Stimulated activated CD8-positive, alpha-beta memory T cell treated with anti-CD3 and anti-CD28 coated beads, Interleukin-7, amount 100 ng/mL, for 1 hour (primary cell): ENCODE measurements at places on chromosomes 12 and 14.

GRCh38 chr12:12158858-12159257 is 88.1 kb downstream of the BCL2L14 start:
- DNase-seq, result no peak

DNA sequence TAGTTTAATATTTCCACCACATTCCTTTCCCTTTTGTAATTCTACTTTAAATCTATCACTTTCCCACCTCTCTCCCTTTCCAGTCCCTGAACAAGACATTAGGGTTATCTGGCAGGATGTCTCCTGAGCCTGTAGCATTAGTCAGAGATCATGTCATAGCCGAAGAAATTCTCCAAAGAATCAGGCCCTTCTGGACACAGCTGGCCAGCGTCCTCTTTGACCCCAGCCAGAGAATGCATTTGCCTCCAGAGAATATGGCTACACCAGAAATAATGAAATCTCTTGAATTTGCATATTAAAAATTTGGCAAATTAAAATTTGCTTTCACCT is 56.7 kb downstream of the NTF3 start:
- DNase-seq, result no peak

DNA sequence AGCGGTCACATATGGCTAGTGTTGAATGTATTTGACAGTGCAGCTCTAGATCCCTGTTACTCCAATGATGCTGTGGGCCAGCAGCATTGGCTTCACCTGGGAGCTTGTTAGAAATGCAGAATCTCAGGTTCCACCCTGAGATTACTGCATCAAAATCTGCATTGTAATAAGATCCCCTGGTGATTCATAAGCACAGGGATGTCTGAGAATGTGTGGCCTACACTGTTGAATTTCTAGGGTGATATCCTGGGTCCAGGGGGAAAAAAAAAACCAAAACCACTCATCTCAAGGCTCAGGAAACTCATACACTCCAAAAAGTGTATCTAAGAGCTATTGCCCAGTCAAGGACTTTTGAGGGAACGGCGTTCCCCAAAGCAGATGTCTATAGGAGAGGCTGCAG is 196.8 kb downstream of the PPM1H start:
- DNase-seq, result no peak

DNA sequence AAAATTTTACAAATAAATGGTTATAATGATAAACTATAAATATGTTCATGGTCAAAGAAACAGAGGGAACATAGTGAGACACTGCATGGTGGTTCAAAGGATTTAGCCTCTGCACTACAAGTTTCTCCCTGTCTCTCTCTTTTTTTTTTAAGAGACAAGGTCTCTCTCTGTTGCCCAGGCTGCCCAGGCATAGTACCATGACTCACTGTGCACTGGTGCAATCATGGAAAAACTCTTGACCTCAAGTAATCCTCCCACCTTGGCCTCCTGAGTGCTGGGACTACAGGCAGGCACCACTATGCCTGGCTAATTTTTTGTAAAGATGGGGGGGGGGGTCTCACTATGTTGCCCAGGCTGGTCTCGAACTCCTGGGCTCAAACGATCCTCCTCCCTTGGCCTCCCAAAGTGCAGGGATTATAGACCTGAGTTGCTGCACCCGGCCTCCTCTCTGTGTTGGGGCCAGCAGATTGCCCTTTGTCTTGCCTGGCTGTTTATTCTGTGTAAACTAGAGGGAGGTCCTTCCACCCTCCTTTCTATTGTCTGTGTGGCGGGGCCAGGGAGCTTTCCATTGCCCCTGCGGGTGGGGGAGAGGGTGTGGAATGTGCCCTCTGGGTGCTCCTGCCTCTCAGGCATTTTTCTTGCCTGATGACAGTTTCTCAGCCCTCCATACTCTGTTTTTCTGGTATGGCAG is 22.1 kb downstream of the MTHFD1 start:
- DNase-seq, result no peak

DNA sequence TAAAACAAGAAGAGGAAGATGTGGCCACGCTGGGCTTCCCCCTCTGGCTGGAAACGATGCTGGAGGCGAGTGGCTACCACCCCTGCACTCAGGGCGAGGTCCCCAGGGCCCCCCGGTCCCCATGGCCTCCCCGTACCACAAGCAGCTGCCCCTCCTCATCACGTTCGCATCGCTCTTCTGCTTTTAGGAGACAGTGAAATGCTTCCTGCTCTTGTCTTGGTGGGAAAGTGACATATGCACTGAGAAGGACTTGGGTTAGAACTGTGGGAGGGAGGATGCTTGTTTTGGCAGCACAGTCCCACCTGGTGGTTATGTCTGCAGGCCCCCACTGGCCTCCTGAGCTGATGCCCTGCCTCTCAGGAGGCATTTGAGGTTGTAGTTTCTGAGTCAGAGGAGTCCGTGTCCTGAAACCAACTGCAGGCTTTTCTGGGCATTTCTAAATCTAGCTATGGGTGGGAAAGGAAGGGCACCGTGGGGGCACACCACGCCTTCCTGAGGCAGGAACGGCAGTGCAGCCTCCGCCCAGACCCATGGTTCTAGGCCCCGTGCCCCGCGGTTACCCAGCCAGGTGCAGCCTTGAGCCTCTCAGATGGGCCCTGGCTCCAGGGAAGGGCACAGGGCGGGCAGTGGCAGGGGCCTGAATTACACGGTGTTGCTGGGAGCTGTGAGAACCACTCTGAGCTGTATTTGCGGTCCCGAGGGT is 139.3 kb downstream of the ADGRD1 start:
- no peak for DNase-seq

GRCh38 chr12:96814200-96814599 is 92.9 kb upstream of the NEDD1 start:
- no peak for DNase-seq

DNA sequence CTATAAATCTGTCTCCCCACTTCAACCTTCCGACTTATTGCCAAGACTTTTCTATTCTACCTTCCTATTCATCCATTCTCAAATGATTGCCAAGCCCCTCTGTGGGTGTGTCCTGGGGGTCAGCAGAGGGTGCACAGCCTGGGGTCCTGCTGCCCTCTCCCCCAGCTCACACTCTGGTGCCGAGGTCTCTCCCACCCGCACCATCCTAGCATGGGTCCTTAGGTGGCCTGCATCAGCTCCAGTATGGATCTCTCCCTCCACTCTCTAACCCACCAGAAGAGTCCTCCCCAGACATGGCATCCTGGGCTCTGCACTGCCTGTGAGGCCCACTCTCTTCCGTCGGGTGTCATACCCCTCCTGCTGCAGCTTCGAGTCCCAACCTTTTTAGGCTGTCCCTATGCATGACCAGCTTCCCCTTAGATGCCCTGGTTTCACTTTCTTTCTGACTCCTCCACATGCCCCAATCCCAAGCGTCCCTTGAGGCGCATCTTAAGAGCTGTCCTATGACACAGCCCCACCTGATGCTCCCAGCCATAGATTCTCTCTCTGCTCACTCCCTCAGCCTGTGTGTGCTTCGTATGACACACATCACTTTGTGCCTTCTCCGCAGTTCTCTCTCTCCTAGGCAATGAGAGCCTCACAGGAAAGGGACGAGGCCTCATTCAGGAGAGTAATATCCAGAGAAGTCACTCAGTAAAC is 43.9 kb downstream of the GIT2 start:
- DNase-seq, result no peak

DNA sequence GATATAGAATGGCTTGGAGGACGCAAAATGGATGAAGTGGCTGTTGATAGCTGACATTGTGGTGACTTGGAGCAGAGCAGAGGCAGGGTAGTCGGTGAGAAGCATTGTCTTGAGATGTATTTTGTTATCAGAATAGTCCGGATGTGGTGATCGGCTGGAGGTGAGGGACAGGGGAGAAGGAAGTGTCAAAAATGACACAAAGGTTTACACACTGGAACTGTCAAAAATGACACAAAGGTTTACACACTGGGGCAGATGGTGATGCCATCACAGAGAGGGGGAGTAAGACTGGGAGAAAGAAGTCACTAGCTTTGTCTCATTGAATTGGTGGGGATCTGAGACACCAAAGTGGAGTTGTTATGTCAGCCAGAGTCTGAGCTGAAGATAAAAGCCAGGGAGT is 30.1 kb downstream of the CDKL1 start:
- no peak for DNase-seq

- no peak for DNase-seq
Measured at GRCh38 chr12:103318566-103318965, 177.2 kb downstream of the C12orf42 start.

DNA sequence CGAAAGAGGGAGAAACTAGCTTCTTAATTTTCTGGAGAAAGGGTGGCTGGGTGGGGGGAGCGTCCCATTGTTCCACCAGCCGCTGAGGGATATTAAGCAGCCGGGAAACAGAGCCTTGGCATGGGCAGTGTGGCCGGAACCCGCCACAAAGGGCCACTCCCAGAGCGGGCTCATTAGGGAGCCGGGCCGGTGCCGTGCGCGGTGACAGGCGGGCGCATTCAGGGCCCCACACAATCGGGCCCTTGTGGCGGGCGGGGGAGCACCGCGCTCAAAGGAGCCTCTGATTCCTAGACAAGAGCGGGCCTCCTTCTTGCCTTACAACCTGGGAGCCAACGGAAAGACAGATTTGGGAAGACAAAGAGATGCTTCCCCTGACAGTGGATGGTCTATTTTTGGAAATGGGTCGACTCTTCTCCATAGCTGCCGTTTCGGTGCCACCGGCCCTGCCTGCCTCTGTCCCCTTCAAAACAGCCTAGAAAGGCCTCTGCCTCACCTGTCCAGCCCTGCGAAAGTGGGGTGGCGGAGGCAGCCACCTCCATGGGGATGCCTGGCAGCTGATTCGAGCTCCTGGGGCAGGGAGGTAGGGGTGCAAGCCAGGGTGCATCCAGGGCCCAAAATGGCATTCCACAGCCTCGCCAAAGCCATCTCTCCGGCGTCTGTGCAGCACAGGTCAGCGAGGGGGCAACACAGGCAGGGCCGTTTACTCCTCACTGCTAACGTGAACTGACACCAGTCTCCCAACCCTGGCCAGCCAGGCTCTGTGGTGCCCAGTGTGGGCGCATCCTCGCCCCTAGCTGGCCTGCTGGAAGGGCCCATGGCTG is 10.9 kb downstream of the CCDC85C start:
- DNase-seq, result no peak

DNA sequence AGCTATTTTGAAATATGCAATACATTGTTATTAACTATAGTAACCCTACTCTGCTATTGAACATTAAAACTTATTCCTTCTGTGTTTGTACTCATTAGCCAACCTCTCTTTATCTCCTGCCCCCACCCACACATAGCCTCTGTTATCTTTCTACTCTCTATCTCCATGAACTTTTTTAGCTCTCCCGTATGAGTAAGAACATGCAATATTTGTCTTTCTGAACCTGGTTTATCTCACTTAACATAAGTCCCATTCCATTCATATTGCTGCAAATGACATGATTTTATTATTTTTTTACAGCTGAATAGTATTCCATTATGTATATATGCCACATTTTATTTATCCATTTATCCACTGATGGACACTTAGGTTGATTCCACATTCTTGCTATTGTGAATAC is 79.0 kb upstream of the AMIGO2 start:
- DNase-seq, result no peak

GRCh38 chr12:98772818-98773217 is 127.7 kb downstream of the APAF1 start:
- DNase-seq, result no peak

GRCh38 chr12:43100231-43100630 is 451.8 kb downstream of the ADAMTS20 start:
- no peak for DNase-seq

GRCh38 chr12:62005615-62006014 is 254.6 kb upstream of the USP15 start:
- no peak for DNase-seq

GRCh38 chr12:82058197-82058596 is 299.0 kb upstream of the PPFIA2 start:
- no peak for DNase-seq

DNA sequence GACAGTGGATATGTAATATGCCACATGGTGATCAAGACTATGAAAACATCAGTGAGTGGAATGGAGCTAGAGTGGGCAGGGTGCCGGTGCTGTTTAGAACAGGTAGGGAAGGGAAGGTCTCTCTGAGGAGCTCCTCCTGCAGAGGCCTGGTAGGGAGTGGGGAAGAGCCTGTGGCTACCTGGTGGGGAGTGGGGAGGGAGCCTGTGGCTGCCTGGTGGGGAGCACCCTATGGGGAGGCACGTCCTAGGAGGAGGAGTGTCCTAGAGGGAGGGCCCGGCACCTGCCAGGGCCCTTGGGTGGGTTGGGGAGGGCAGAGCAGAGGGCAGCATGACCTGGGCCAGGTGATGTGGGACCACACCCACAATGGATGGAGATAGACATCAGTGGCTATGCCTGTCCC is 122.6 kb downstream of the ADGRD1 start:
- DNase-seq, result no peak

- no peak for DNase-seq
Measured at GRCh38 chr14:95117937-95118721, 39.2 kb downstream of the DICER1 start.

DNA sequence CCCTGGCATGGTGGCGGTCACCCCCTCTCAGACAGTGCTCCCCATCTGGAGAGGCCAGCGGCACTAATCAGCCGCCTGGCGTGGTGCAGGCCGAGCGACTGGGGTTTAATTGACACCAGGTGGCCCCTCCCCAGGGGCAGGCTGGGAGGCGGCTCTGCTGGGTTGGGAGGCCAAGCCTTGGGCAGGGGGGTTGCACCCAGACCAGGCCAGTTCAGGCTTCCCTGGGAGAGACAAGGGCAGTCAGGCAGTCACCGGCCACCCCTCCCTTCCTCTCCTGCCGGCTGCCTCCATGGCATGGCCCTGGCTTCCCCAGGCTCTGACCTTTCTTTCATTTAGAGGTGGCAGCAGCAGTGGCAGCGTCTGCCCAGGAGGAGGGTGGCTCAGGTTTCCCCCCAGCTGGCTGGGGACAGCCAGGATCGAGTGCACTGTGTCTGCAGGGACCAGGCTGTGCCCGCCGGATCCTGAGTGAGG is 78.1 kb upstream of the NOS1 start:
- DNase-seq, result no peak

GRCh38 chr14:79090641-79091180 is 920.5 kb downstream of the NRXN3 start:
- no peak for DNase-seq

GRCh38 chr12:12622418-12622817 is 10.7 kb downstream of the CREBL2 start:
- no peak for DNase-seq

GRCh38 chr12:112347581-112347982 is 34.6 kb downstream of the HECTD4 start:
- no peak for DNase-seq

DNA sequence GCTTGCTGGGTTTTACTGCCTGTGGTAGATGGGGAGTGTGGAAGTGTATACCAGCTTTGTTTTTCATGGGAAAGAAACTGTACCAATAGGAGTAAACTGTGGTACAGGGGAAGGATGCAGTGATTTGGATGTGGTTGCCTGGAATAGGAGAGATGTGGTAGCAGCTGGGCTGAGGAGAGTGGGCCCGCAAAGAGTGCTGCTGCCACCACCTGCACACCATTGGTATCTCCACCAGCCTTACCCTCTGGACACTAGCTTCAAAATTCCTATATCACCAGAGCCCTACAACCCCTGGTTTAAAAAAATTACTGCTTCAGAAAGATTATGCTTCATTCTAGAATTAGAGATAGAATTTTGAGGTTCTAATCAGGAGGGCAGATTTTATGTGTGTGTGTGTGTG is 53.6 kb downstream of the AKAP6 start:
- no peak for DNase-seq
